Substantia nigra (tissue), 51 donors: ENCODE measurements at places on chromosomes 1 and 21.

DNA sequence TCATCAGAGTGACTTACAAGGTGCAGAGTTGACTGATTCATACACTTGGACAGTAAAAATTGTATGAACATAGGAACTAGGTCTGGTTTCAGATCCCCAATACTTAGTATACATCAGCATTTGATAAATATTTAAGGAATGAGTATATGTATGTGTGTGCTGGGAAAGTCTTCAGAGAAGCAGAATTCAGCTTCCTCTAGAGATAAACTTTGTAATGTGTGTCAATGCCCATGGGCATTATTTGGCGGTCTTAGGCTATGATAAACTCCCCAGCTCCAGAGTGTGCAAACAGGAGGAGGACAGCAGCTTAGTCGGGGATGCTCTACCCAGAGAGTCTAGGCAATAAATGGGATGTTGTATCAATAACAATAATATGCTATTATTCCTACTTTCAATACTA is 2.9 kb upstream of the CAMK1G start:
- no peak for DNase-seq

DNA sequence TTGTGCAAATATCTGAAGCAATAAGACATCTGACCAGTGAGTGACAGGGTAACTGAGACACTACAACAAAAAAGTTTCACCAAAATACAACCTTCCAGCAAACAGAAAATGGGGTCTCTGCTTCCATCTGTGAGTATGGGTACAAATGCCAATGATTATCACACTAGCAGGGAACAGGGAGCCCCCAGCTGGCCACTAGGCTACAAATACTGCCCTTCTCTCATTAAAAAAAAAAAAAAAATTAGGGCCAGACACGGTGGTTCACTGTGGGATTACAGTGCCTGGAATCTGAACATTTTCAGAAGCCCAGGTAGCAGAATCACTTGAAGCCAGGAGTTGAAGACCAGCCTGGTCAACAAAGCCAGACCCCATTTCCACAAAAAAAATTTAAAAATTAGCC is 48.4 kb upstream of the EDARADD start:
- no peak for DNase-seq

- DNase-seq: no peak
These were observed 44.9 kb downstream of the FOXJ3 start for GRCh38 chr1:42290130-42290529.

- DNase-seq: no peak
These were observed 2.6 kb upstream of the TENT5B start for GRCh38 chr1:27015260-27015659.

- no peak for DNase-seq
These were observed 80.1 kb downstream of the TTLL7 start for GRCh38 chr1:83918688-83919285.
